Kidney (tissue), 22 donors: ENCODE measurements at places on chromosomes 16 and 17. TPM values are rescaled to one million over a fixed set of nuclear protein-coding genes. Genes with fewer than 3 reads are reported as not detected.

Gene TEX14
- polyA plus RNA-seq: 0.09 TPM

Gene CSH1
- polyA plus RNA-seq: not detected

Gene GRAPL
- polyA plus RNA-seq: 1.4 TPM

Gene MYH3
- 2.5 TPM for polyA plus RNA-seq

Gene OMG
- not detected for polyA plus RNA-seq

Gene MYH8
- polyA plus RNA-seq: 0.30 TPM

Gene KCNJ18
- not detected for polyA plus RNA-seq

Gene SLX4
- polyA plus RNA-seq: 1.0 TPM

Gene NAA38
- polyA plus RNA-seq: 246 TPM
